ENCODE measurements at places on chromosomes 2 and 18.

GRCh38 chr2:153823880-153824279 lies 47.8 kb upstream of the GALNT13 start:
- no peak for DNase-seq

DNA sequence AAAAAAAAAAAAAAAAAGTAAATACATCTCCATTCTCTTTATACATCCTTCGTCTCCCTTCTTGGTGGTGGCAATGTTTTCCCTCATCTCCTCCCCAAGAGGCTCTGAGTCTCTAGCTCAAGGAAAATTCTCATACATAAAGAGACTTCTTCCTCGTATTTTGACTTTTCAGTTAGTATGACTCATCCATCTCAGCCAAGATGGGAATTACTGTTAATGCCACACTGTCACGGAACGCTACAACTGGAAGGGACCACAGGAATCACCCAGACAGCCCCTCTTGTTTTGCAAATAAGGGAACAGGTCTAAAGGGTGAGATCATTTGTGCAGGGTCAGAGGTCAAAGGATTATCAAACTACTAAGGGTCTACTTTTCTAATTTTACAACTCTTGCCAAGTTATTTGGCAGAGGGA lies 19.5 kb downstream of the NFE2L2 start:
- DNase-seq = no peak

DNA sequence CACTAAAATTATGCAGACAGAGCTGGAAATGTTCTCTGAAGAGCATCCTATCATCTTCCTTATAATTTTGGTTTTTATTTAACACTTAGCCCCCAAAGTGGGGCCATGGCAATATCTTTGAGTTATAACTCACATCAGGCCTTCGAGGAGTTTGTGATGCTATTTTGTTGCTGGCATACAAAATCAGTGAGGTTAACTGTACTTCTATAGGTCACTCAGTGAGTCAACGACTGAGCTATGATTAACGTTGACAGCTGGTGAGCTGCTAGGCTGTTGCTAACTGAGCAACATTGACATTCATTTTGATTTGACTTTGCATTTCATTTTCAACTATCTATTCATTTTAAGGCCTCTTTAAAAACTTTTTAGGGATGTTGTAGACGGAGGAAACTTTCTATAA lies 50.0 kb downstream of the GPD2 start:
- DNase-seq = no peak

GRCh38 chr2:113692698-113693428 lies 63.6 kb downstream of the SLC35F5 start:
- DNase-seq = no peak

- DNase-seq = no peak
Measured at GRCh38 chr18:51171223-51171622, 26.3 kb downstream of the MEX3C start.

GRCh38 chr2:67304300-67304890 lies 92.7 kb upstream of the ETAA1 start:
- DNase-seq = no peak

- no peak for DNase-seq
Measured at GRCh38 chr18:46297621-46298020, 193.4 kb downstream of the HAUS1 start.

- no peak for DNase-seq
Measured at GRCh38 chr2:3313781-3314375, 63.7 kb downstream of the EIPR1 start.

- DNase-seq = no peak
Measured at GRCh38 chr2:177670791-177671535, 278.4 kb downstream of the AGPS start.

- no peak for DNase-seq
Measured at GRCh38 chr2:205714789-205715720, 32.8 kb downstream of the NRP2 start.

DNA sequence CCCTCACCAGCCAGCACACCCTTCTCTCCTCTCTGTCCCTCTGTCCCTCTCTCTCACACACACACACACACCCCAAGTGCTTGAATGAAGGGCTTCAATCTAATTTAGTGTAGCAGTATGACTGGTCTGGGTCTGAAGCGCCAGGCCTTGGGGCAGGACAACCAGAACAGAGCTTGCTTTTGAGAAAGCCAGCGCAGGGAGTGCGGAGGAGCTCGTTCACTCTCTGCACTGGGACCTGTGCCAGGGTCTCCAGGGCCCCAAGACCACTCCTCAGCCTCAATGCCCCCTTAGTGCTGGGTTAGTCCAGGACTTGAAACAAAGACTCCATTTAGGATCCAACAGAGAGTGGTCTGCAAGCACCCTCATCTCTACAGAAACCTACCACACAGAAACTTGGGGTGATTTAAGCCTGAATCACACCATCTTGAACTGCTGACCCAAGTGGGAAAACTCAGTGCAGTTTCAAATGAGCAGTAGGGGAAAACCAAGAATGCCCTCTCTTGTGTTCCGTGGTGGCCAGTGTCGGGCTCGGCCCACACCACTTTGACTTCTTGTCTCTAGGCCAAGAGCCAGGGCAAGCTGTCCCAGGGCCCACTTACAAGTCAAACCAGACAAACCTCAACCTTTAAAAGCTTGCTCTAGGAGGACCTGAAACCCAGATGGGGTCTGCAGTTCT lies 66.6 kb upstream of the WIPF1 start:
- DNase-seq = no peak

- DNase-seq = no peak
Measured at GRCh38 chr2:213046431-213046830, 105.0 kb downstream of the IKZF2 start.

DNA sequence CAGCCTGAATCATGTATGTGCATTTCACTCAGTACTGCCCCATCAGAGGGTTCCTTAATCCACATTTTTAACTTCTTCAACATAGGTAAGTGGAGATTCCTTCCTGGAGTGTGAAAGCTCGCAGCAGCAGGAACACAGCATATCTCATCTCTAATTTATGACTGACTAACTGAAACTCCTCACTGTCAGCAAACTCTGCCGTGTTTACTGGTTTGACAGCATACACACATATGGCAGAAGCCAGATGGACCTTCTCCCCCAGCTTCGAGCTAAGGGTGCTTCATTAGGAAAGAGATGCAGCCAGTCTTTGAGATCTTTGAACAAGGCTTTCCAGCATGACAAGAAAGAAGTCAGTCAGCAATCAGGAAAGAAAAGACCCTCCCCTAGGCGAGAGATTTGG lies 200.3 kb upstream of the ACVR2A start:
- DNase-seq = no peak

DNA sequence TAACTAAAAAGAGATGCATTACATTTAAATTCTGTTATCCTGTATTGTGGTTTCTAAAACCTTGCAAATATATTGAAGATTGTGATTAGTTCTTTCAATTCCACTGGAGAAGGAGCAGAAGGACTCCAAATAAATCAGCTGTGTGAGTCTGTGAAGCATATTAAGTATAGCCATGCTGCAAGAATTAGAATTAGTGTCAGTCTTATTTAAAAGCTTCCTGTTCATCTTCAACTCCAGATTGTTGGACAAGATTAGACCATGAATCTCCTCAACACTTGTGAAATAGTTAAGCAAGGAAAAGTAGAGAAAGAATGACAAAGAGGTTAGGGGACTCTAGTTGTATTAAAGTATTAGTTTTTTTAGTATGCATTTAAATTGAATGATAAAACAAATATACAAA lies 92.5 kb upstream of the LRP1B start:
- DNase-seq = no peak

GRCh38 chr2:43001787-43002468 lies 209.5 kb upstream of the HAAO start:
- DNase-seq = no peak

GRCh38 chr18:55421615-55422419 lies 166.2 kb downstream of the TCF4 start:
- DNase-seq = no peak

DNA sequence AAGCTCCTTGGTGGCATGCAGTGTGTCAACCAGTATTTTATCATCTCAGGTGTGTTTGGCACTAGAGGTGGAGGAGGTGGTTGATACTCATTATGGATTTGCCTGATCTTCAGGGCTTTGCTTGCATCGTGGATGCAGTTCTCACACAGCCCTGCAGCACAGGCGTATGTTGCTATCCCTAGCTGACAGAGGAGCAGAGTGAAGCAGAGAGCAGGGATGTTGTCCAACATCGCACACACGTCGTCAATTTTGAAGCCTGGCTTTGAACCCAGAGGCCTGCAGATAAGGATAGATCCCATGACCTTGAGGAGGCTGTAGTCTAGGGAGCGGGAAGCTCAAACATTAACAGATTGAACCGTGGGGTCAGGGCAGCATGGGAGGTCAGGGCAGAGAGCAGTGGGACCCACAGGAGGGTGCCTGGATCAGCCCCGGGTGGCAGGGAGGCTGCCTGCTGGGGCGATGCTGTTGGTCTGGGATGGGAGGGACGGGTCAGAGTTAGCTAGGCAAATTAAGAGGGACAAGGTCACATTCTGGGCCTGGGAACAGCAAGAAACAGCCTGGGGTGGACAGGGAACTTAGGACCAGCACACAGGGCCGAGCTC lies 4.2 kb downstream of the RNF144A start:
- DNase-seq = no peak

- no peak for DNase-seq
Measured at GRCh38 chr18:70499218-70499691, 210.4 kb downstream of the SOCS6 start.

DNA sequence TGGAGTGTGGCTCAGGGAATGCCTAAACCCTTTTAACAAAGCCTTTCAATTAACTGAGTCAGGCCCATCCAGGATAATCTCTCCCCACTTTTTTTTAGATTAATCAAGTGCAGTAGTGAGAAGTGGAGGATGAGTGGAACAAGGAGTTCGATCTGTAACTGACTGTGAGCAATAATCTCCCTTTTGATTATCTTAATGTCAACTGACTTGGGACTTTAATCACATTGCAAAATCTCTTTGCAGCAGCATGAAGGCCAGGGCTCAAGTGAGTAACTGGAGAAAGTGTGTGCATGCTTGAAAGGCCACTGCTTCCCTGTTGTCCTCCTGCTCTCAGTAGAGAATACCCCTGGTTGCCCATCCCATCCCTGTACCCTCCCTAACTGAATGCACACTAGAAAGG lies 32.1 kb upstream of the HS6ST1 start:
- DNase-seq = no peak

GRCh38 chr2:201715459-201715858 lies 17.0 kb upstream of the MPP4 start:
- no peak for DNase-seq

- DNase-seq = no peak
Measured at GRCh38 chr2:45691171-45691999, 39.9 kb downstream of the PRKCE start.

DNA sequence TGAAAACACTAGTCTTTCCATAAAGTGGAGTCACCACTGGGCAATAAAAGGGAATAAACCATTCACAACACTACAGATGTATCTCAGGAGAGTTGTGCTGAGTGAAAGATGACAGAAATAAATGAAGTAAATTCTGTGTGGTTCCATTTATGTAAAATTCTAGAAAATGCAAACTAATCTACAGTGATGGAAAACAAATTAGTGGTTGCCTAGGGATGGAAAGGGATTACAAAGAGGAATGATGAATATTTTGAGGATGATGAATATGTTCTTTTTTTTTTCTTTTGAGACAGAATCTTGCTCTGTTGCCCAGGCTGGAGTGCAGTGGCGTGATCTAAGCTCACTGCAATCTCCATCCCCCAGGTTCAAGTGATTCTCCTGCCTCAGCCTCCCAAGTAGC lies 123.0 kb downstream of the MAPK4 start:
- DNase-seq = no peak

- DNase-seq = no peak
Measured at GRCh38 chr2:189008555-189009262, 34.5 kb downstream of the COL3A1 start.

DNA sequence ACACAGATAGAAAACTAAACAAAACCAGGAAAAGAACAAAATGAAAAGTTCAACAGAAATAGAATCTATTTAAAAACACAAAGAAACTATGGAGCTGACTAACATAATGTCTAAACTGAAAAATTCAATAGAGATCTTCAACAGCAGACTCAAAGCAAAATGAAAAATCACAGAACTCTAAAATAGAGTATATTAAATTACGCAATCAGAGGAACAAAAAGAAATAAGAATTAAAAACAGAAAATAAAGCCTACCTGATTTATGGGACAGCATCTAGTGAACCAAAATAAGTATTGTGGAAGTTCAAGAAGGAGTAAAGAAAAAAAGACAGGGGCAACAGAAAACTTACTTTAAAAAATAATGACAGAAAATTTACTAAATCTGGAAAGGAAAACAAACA lies 152.1 kb upstream of the GALNT5 start:
- no peak for DNase-seq

DNA sequence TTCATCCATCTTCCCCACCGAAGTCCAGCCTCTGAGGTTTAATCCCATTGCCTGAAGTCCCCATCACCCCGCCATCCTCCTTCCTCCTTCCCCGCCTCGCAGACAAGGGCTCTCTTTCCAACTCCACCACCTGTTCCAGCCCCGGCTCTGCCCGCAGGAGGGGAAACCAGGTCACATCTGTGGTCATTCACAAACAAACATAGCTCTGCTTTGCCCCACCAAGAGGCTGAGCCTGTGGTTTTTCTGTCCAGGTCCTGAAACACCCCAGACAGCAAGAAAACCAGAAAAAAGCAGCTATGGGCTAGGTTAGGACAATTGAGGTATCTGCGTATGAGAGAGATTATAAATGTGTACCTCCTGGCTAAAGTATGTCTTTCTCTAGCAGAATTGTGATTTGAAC lies 144.7 kb downstream of the GLI2 start:
- DNase-seq = no peak

GRCh38 chr18:74914648-74915047 lies 294.3 kb downstream of the PTGR3 start:
- no peak for DNase-seq

DNA sequence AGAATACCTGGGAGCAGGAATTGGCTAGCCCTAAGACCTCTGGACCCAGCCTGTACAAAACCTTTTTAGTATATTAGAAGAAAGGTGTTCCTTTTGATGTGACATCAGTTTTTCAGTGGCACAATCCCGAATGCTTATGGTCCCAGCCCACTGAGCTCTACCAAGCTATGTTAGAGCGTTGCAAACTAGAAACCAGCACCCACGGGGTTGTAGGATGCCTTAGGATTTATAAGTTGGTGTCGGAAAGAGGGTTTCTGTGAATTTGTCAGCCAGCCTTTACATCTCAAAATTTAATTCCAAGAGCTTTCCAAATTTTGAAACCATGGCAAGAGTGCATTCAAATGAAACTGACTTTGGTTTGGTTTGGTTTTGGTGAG lies 499 bp upstream of the LMAN1 start:
- no peak for DNase-seq

GRCh38 chr2:3780477-3781402 lies 77.4 kb downstream of the DCDC2C start:
- DNase-seq = peak; percentile 80

GRCh38 chr2:138244501-138244925 lies 257.1 kb upstream of the SPOPL start:
- no peak for DNase-seq
